Stimulated activated CD4-positive, alpha-beta T cell treated with anti-CD3 and anti-CD28 coated beads, Interleukin-15, amount 100 ng/mL, for 1 hour (primary cell): ENCODE measurements at places on chromosomes 7 and 10.

GRCh38 chr7:40656349-40656748 is 521.5 kb downstream of the SUGCT start:
- no peak for DNase-seq

DNA sequence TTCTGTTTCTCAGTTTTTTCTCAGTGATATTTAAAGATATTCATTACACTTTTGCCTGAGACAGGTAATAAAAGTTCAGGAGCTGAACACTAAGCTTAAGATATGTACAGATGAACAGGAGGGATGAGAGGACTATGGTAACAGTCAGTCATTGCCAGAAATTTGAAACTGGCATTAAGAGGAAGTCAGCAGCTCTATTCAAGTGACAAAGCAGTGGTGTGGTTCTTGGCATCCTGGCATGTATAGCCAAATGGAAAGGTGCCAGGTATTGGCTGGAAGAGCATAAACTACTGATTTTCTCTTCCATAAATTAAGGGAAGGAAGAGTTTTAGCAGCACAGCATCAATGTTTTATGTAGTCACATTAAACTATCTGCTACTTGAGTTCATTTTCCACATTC is 22.7 kb downstream of the HOXA1 start:
- DNase-seq = no peak

DNA sequence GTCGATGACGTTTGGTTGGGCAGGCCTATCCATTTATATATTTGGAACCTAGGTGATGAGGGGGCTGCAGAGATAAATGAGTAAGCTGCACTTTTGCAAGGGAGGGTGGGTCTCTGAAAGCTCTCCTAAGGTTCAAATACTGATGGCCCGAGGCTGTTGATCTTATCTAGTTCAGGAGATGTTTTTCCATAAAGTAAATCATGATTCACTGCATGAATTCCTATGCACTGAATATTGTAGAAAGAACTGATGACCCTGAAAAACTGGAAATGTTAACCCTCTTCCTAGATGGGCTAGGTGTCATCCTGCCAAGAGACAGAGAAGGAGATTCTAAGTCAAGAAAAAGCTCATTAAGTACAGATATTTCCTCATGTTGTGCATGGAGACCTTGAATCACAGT is 459.9 kb downstream of the PLXNA4 start:
- DNase-seq = no peak

GRCh38 chr7:54996391-54996790 is 22.4 kb upstream of the EGFR start:
- DNase-seq = no peak

GRCh38 chr7:76020031-76020714 is 25.8 kb upstream of the TMEM120A start:
- DNase-seq = peak; percentile 39

DNA sequence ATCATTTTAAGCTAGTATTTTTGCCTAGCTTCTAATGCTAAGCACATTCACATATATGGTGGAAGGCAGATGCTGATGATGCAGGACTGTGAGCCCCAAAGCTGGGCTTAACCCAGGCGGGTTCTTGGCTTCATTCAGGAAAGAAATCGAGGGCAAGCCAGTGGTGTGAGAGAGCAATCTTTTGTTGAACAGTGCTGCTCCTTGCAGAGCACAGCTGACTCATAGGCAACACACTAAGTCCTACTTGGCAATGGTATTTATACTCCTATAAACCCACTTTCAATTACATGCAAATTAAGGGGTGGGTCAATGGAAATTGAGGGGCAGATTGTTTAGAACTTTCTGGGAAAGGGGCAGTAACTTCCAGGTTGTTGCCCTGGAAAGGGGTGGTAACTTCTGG is 42.0 kb upstream of the CELF2 start:
- DNase-seq = no peak

- DNase-seq = no peak
These were observed 179.3 kb downstream of the NPSR1 start for GRCh38 chr7:34837316-34837715.

DNA sequence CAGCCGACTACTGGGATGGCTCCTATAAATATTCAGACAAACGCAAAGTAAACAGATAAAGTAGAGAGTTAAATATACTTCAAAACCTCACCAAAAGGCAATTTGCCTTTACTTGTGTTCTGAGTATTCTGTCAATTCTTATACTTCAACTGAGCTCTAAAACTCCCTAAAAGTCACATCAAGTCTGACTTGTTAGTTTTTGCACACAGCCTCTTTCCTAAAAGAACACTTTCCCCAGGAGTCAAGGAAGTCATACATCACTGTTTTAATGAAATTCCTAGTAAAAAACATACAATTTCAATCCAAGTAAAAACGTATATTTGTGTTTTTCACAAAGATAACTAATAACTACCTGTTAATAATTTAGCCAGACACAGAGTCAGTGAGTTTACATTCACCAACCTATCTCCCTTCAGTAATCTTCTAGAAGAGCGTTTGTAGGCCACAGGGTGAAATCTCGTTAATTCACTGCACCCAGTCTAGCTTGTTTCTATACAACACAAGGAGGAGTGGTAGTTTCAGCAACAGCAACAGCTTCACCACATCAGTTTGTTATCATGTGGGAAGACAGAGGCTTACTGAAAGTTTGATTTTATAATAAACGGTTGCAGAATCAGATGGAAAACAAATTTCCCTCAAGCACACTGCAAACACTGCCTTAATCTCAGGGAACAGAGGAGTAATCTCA is 2.7 kb downstream of the COBL start:
- no peak for DNase-seq

DNA sequence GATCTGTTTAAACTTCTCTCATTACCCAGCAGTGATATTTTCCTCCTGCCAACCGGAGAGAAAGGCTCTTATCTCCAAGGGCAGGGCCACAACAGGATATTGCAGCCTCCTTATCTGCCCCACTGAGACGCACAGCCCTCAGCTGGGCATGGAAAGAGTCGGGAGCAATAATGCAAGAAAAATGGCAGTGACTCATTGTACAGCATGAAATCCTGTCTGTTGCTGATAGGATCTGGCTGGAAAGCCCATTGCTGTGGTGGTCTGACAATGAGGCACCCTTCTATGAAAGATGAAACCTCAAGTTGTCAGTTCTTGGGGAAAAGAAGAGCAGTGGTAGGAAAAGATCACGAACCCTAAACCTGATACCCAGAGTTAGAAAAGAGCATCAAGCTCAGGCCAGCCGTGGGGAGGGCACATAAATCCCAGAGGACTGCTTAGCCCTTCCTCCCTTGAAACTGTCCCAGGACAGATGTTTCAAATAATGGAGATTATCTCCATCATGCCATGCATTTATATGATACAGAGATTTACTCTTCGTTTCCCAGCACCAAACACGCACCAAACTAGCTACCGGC is 47.0 kb upstream of the FIGNL1 start:
- no peak for DNase-seq

GRCh38 chr10:110167149-110167548 is 40.3 kb upstream of the MXI1 start:
- no peak for DNase-seq

DNA sequence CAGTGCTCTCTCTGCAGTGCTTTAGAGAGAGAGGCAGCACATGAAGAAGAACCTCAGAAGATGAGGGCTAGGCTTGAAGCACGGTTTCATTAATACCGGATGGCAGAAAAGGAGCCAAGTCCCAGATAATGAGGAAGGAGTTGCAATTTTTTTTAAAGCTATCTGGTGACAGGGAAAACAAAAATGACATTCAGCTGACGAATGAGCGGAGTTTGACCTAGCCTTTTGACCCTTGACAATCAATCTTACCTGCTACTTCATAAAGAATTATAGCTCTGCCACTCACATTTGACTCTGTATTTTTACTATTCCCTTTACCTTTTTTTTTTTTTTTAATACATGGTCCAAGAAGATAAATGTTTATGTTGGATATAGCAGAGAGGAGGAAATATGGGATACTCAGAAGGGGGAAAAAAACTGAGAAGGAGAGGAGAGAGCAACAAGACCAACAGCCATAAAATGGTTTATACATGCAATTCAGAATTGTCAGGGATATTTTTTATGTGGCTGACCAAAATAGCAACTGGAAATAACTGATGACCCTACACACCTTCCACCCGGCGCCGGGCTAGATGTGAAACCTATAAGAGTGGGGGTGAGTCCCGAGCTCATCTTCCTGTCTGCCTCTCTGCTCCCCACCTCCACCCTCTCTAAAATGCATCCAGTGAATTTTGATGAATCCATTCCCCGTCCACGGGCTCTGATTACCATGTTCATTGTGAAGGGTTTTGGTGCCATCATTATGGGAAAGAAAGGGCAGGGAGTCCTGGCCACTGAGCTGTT is 274.4 kb upstream of the YAE1 start:
- no peak for DNase-seq

DNA sequence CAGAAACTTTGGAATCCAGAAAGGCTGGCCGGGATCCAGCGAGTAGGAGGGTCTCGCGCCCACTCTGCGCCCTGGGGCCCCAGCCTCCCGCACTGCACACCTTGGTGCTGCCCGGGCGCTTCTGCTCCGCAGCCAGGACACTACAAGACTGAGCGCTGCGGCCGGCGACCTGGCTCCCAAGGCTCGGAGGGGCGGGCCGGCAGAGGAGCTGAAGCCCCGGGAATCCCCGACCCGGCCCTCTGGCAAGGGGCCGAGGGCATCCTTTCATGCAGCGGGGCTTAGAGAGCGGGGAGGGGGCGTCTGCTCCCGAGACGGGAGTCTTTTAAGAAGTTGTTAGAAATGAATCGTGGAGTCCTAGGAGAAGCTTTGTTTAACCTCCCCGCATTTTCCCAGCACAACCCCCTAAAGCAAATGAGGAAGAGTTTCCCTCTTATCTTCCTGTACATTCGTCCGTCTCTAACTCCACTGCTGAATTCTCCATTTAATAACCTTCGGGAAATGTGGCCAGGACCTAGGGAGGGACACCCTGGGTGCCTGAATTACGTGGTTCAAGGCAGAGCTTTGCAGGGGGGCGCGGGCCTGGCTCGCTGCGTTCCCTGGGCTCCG is 1.1 kb downstream of the VWC2 start:
- no peak for DNase-seq

DNA sequence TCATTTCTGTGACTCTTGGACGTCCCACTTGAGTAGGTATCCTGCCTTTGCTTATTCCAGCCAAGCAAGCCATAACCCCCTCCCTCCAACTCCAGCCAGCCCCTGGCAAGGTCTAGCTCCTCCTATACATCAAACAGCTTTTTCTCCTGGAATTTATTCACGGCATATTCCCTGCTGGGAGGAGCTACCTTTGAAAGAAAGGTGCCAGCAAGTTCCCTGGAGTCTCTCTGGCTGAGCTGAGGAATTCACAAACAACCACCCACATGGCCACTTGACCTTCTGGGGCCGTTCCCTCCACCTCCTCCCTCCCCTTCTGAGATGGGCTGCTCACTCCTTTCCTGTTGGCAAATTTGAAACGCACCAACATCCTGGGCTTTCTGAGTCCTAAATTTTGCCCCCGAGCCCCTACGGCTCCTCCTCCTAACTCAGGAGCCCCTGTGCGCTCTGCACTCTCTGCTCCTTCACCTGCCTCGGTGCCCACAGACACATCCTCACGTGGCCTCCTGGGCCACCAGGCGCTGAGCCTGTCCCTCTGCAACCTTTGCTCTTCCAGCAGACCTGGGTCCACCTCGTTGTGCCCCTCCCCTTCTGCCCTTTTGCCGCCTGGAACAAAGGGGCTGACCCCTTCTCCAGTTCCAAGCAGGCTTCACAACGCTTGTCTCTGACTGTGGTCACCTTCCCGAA is 48.0 kb downstream of the HSPA12A start:
- no peak for DNase-seq

DNA sequence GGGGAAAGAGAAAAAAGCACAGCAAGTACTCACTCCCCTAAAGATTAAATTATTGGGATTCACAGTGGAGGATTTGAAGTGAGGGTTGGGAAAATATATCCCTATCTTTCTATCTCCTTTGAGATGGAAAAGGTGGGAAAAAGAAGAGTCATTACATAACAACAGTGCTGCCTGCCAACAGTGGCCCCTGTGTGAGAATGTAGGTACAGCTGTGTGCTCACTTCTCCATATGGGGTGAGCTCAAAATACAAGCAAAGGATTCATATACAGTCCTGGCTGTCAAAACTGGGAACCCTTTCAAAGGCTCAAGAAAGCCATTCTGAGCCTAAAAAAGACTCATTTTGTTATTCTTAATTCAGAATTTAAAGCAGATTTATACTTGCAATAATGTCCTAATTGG is 458.5 kb downstream of the GPAM start:
- no peak for DNase-seq

- no peak for DNase-seq
These were observed 9.5 kb downstream of the SLIT1 start for GRCh38 chr10:97176226-97176625.

- DNase-seq = no peak
These were observed 26.6 kb downstream of the CHST3 start for GRCh38 chr10:71990706-71991269.

- no peak for DNase-seq
These were observed 5.7 kb downstream of the PSMG3 start for GRCh38 chr7:1563981-1564602.

- DNase-seq = no peak
These were observed 52.7 kb upstream of the BTRC start for GRCh38 chr10:101301111-101301731.

- DNase-seq = no peak
These were observed 805 bp upstream of the WDFY4 start for GRCh38 chr10:48683868-48684267.

DNA sequence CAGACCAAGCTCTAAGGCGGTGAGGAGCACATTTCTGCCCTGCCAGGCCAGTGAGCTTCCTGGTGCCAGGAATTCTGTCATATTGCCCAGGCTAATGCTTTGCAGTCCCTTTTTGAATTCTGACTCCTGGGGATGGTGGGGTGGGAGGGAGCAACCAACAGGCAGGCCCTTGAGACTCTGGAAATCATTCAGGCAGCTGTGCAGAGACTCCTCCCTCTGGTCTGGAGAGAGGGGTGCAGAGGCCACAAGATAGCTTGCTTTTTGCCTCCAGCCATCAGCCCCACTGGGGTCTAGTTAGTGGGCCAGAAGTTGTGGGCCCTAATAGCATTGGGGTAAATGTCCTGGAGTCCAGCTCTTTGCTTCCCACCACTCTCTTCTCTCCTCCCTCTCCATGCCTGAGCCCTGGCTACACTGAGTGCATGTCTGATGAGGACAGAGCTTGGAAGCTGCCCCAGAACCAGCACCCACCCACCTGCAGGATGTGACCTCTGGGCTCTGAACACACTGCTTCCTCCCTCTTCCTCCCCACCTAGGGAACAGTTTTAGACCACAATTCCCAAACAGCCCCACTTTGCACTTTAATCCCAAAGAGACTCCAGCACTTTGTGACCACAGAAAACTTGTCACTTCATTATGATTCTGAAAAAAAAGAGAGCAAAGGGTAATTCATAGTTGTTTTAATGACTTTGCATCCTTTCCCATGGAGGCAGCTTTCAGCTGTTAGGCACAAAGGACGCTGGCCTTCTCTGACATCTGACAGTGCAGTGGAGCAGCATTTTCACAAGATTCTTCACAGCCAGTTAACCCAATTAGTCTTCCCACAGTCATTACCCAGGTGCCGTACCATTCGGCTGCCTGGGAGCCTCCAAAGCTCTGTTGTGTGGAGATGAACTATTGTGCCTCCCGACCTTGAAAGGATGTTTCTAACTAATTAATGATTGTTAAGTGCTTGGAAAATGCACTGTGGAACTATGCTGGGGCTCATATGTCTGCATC is 262.5 kb downstream of the TRIL start:
- DNase-seq = no peak
